ENCODE measurements at places on chromosomes 16 and 17.

DNA sequence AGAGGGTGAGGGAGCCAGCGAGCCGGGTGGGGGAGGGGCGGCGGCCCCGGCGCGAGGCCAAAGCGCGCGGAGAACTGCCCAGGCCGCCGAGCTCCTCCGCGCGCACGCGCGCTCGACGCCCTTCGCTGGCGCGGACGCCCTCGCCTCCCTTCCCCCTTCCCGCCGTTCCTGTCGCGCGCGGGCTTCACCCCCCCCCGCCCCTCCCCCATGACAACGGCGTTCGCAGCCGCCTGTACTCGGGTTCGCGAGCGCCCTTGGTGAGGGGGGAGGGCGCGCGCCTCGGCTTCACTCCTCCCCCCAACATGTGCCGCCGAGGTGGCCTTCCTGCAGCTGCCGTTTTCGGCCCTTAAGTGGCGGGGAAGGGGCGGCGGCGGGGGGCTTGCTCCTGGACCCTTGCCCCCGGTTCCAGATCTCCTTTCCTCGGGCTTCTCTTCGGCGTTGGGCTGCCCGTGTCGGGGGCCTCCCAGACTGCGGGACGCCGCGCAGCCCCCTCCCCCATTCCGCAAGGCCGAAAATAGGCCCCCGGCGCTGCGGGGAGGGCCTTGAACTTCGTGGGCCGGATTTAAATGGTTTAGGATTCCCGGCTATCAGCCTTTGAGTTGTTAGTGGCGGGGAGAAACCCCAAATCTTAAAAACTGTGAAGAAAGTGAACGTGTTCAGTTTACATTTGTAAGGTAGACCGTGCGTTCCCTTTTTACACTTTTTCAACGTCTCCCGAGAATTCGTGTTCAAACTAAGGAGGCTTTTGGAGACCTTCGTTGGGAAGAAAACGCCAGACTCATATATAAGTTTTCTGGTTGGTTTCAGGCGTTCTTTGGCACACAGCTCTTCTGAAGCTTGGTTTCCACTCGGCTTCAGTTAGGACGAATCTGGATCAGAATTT is 653 bp downstream of the SRRM2 start:
- no peak for DNase-seq

DNA sequence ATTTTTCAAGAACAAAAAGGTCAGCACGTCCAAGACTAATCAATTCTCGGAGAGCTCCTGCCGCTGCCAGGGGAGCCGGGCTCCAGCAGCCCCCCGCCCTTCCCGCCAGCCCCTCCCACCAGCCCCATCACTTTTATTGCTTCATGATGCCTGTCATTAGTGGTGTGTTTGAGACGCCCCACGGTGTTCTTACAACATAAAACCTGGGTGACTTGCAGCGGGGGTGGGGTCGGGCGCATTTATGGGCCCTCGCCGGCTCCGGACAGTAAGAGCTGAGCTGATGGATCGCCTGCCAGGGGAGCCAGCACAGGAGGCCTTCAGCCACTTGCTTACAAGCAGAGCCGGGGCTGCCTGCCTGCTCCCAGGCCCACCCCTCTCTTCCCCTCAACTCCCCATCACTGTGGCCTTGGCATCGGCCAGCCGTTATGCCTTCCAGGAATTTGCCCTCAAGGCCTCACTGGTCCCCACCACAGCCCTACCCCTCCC is 82.9 kb upstream of the CBX4 start:
- no peak for DNase-seq

- DNase-seq, result no peak
Measured at GRCh38 chr16:56866955-56867830, 2.2 kb downstream of the SLC12A3 start.

DNA sequence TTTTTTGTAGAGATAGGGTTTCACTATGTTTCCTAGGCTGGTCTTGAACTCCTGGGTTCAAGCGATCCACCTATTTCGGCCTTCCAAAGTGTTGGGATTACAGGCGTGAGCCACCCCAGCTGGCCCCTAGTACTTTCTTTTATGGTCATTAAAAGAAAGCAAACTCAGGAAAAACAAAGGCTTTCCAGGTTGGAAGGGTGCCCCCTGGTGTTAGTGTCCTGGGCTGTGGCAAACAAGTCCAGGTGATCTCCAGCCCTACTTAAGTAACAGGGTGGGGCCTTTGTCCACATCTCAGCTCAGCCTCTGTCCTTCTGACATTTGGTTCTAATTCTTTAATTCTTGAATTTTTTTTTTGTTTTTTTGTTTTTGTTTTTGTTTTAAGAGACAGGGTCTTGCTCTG is 6.9 kb downstream of the IGFBP4 start:
- no peak for DNase-seq

DNA sequence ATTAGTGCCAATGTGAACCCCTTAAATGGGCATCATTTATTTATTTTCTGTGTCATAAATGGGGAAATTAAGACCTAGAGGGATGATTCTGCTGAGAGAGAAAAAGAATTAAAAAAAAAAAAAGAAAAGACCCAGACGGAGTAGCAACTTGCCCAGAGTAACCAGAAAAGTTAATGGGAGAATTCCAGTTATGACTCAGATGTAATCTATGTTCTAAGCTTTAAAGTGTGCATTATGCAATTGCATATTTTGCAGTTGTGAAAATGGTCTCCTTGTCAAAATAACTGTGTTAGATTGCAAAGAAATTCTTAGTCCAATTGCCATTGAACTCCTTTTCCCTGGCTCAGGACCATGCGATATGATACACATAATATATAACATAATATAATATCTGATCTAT is 38.6 kb upstream of the TBX2 start:
- no peak for DNase-seq

DNA sequence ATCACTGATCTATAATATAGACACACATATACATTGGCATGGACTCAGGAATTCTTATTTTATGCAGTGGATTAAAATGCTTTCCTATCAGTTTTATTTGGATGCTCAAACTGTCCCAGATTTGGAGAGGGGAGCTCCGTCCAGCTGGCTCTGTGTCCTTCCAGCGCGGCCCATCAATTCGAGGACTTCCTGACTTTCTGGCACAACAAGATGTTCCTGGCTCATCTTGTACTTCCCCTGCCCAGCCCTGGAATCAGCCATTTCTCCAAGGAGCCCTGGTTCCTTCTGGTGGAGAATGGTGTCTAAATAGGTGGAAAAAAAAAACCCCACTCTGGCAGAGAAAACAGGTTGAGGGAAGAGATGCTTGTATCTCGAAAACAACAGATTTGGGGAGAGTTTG is 94.5 kb downstream of the CRISPLD2 start:
- DNase-seq, result no peak

DNA sequence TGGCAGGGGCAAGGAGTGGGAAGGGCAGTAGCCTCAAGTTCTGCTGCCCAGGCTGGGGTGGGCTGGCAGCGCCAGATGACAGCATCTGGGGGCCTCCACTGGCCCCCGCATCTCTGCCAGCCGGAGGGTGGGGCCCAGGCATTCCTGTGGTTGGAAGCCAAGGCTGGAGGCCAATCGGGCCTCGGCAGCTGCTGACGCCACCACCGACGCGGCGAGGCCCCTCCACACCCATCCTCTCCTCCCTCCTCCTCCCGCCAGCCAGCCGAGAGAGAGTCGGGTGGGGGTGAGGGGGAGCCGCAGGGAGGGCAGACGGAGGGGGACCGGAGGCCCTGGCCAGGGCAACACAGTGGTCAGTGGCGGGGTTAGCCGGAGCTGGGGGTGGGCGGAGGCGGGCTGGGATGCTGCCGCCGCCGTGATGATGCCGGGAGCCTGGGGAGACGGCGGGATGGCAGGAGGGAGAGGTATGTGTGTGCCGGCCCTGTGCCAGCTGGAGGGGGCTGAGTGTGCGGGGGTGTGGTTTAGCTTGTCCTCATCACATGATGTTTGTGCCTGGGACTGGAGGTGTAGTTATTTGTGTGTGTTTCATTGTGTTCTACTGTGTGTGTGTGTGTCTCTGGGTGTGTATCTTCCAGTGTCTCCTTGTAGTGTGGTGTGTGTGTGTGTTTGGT is 36.6 kb downstream of the ARHGAP23 start:
- DNase-seq, result no peak

- no peak for DNase-seq
Measured at GRCh38 chr16:68232335-68232734, 3.6 kb downstream of the ESRP2 start.

DNA sequence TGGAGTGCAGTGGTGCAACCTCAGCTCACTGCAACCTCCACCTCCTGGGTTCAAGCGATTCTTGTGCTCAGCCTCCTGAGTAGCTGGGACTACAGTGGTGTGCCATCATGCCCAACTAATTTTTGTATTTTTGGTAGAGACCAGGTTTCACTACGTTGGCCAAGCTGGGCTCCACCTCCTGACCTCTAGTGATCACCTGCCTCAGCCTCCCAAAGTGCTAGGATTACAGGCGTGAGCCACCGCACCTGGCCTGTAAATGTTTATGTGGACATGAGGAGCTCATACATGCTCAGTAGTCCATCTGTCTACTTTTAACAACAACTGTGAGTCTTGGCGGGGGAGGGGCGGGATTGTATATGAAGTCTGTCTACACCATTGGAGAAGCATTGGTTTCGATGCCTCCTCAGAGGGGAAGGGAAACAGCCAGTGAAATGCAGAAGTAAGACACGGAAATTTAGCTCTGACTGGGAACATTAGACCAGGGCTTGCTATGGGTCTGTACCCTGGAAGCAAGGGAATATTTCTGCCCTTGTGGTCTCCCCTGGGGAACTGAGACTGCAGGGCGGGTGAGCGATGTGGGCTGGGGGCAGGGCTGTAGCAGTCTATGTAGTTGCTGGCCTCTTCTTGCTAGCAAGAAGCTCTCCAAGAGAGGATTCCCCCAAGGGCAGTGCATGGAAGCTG is 9.3 kb downstream of the NUBP1 start:
- peak; percentile 19 for DNase-seq

DNA sequence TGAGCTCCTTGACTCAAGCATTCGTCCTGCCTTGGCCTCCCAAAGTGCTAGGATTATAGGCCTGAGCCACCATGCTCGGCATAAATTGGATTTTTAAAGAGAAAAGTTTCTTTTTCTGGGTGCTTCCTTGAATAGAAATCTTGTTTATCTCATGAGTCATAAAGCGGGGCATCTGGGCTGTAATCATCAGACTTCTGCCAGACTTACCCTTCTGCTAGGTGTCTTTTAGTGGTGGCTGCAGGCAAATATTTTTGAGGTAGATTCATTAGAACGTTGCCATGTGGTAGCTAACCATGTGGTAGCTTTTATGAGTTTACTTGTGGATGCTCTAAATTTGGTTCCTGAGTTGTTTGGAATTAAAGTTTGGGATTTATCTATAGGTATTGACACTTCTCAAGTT is 13.4 kb downstream of the PGS1 start:
- no peak for DNase-seq

- no peak for DNase-seq
Measured at GRCh38 chr16:86096850-86097249, 197.9 kb downstream of the IRF8 start.

- DNase-seq, result no peak
Measured at GRCh38 chr17:71780596-71780995, 340.2 kb upstream of the SOX9 start.

GRCh38 chr17:32673964-32674363 is 187.2 kb downstream of the CDK5R1 start:
- no peak for DNase-seq

Measured in esophagus squamous epithelium (tissue), 5 donors.